ENCODE measurements at places on chromosomes 4 and X.

DNA sequence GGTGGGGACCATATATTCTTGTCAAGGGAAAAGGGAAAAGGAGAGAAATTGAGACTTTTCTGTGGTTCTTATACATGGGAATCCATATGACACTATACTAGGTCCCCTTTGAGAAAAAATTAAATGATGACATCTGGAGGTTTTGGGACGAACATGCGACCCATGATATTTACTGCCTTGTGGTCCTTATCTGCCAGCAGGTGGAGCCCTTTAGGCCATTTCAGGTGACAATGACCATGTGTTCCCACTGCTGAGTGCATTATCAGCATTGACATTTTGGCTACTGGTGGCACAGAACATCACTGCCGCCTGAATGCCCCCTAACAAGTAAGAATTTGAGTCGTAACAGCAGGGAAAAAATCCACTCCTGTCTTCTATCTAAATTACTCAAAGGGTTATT, 843.4 kb downstream of the FSTL5 start:
- DNase-seq, result no peak

DNA sequence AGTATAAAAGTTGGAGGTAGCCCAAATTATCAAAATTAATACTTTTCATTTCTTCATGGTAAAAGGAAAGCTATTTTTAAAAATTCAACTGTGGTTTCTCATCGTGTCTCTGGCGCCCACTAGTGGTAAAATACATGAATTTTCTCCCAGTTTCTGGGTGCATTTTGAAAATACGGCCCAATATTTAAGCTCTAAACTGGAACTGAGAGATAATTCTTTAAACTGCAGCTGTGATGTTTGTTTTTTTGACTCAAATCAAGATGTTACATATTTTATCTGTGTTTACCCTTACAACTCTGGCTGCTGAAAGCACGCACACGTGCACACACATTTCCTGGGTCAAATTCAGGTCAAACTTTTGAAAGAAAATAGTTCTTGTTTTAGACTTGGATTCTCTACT, 123.9 kb upstream of the ACSL4 start:
- DNase-seq, result no peak

GRCh38 chr4:130600706-130601105, 1504.8 kb downstream of the C4orf33 start:
- DNase-seq, result no peak

DNA sequence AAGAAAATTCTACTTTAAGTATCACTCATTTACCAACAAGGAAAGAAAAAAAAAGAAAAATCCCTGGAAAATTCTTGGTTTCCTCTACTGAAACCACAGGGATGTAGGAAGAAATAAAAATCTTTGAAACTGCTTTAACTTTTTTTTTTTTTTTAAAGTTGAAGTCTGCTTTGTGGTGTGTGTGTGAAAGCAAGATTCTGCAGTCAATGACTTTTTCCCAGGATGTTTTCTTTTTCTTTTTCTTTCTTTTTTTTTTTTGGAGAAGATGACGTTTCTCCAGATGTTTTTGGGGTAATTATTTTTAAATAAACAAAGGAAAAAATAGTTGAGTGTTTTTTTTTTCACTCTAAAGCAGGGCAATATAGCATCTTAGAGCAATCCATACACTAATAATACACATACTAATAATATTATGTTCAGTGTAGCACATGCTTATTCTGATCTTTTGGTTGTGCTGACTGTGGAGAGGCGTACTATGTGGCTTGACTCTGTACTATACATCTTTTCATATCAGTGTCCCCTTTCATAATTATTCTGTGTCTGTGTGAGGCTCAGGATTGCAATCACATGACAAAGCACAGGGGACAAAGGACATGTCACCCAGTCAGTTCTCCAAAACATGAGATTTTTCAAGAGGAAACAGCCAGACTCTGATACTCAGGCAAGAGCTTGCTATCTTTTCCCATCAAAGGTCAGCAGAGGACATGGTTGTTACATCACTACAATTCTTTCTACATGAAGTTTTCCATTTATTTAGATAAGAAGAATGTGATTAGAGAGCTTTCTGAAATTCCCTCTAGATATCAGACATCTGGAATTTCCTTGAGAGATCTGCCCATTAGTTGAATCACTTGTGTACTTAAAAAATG, 111.0 kb downstream of the PDE5A start:
- no peak for DNase-seq

- DNase-seq, result no peak
Measured at GRCh38 chrX:53287493-53288138, 6.2 kb upstream of the IQSEC2 start.

All from GM12891 (cell line).